Activated naive CD4-positive, alpha-beta T cell (primary cell): ENCODE measurements at places on chromosomes 2 and 18.

DNA sequence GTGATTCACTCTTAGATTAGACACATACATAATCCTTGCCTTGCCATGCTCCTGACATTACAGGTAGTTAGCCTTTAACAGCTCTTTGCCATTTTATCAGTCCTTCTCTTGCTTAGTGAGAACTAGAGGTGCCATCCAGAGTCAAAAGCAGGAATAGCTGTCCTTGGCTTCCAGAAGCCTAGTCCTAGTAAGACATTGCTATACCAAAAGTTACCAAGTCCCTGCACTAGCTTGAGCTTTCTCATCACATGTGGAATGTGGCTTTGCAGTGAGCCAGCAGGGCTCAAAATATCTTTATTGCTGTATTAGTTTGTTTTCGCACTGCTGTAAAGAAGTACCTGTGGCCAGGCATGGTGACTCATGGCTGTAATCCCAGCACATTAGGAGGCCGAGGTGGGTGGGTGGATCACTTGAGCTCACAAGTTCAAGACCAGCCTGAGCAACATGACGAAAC is 104.7 kb upstream of the NOSTRIN start:
- no peak for DNase-seq

- no peak for DNase-seq
Observed at GRCh38 chr2:32061973-32062861, 1.1 kb upstream of the SPAST start.

DNA sequence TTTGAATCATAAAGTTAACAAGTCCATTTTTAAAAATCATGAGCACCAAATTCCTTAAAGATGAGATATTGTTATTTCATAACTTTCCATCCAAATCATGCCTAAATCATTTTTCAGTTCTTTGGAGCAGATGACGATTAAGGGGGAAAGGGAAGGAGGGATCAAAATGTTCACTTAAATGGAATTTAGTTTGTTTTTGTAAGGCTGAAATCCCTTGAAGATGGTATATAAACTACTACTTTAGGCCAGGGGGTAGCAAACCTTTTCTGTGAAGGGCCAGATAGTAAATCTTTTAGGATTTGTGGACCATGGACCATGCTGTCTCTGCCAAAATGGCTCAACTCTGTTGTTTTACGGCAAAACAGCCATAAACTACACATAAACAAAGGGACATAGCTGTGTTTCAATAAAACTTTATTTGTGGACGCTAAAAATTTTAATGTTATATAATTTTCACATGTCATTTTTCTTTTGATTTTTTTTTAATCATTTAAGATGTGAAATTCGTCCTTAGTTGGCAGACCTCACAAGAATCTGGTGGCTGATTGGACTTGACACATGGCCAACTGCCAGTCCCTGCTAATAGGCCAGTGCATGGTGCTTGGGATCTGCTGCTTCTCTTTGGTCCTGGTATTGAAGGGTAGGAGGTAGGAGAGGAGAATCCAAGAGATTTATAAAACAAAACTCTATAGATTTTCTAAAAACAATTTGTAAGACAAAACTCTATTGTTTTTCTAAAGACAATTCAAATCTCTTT is 52.0 kb upstream of the RTN4 start:
- no peak for DNase-seq

DNA sequence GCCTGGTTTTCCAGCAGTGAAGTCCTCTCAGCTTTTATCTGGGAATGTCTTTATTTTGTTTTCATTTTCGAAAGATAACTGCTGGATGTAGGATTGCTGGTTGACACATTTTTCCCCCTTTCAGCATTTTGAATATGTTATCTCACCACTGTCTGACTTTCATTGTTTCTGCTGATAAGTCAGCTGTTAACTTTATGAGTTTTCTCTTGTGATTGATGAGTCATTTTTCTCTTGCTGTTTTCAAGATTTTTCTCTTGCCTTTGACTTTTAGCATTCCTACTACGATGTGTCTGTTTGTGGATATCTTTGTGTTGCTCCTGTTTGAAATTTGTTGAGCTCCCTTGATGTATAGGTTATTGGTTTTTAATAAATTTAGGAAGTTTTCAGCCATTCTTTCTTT is 85.5 kb downstream of the AGPS start:
- DNase-seq, result no peak

- no peak for DNase-seq
Observed at GRCh38 chr2:174485788-174486562, 854 bp downstream of the GPR155 start.

DNA sequence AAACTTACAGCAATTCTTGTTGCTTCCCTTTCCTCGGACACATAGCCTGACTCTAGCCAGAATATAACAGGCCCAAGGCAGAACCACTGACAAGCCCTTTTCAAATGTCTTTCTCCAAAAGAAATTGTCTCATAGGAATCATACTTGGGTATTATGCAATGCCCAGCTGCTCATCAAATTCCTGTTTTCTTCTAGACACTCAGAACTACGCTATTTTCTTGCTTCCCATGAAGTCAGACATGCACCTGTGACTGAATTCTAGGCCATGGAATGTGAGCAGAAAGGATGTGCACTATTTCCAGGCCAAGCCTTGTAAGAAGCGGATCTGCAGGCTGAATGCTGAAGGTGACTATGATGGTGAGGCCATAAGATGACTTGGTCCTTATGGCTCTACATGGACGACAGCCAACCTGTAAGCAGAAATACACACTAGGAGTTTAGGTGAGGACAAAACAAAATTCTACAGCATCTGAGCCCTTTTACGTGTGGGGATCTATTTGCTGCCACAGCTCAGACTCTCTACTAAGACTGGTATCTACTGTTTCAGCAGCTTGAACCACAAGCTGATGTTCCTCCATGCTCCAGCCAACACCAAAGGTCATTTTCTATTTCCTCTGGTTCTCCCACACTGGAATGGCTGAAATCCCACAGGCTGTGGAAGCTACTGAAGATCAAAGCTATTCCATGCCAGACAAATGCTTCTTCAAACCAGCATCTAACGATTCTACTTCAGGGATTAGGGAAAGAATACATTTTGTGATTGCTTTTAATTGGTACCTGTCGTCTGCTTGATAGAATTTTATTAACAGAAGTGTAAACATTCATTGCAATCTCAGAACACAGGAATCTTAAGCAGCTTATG is 378.7 kb downstream of the RBM43 start:
- DNase-seq, result no peak

GRCh38 chr2:174334278-174334715 is 457 bp upstream of the SP9 start:
- no peak for DNase-seq

DNA sequence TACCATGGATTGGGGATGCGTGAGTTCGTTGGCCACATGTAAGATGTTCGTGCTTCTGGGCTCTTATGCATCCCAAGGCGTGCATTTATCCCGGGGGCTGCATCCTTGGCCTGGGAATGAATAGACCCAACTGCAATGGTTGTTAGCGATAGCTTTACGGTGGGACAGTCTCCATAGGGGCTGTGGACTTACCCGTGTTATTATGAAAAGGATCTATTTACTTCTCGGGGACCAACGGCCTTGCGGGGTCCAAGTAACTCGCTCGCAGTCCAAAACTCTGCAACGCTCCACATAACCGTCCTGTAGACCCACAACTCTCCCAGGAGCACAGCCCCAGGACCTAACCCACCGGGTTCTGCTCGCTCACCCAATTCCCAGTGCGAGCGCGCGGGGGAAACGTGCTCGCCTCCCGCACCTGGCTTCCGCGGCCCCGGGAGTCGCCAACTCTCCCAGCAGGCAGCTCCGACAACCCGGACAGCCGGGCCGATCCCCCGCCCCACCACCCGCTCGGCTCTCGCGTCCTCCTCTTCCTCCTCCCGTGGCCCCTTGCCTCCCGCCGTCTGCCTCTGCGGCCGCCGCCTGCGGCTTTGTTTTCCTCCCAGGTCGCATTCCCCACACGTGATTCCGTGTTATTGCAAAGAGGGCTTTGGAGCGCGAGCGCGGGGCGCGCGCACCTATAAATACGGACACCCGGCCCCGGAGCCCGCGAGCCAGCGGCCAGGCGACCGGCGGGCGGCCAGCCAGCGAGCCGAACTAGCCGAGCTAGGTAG is at the start of gene CABLES1:
TSS of gene CABLES1 (plus strand) at position 706 of the 770 bp plus-strand sequence. CDS start 278 bp downstream, outside the sequence.
- no peak for DNase-seq

DNA sequence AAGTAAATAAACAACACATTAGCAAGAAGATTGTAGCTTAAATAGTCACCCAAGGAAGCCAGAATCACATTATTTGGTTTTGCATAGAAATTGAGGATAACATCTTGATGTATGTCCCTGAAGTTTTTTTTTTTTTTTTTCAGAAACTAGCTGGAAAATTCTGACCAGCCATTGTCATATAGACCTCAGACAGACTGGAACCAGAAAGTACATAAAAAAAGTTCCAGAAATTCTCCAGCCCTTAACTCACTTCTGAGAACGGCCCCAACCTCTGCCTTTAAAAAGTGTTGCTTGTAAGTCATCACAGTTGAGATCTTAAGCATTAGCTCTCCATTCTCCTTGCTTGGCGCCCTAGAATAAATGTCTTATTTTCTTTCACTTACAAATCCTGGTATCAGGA is 350.5 kb downstream of the CCDC85A start:
- no peak for DNase-seq

GRCh38 chr2:187358531-187358930 is 89.5 kb downstream of the CALCRL start:
- DNase-seq, result no peak

GRCh38 chr2:176085861-176086771 is 2.4 kb upstream of the EVX2 start:
- DNase-seq, result no peak

GRCh38 chr2:235091421-235091820 is 139.6 kb downstream of the SH3BP4 start:
- DNase-seq, result no peak

DNA sequence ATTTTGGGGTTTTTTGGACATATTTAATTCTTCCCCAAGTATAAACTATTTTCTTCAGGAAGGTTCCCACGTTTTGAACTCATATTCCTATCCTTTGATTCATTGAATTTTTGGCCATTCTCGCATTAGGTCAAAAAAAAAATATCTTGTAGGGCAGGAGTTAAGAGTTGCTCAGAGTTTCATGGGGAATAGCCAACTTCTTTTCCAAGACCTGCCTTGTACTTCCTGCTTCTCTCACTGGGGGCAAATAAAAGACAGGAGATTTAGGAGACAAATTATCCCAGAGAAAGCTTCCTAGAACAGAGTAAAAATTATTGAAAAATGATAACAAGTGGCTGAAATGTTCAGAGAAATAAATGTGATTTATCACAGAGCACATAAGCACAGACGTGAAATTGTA is 55.2 kb upstream of the BCL11A start:
- no peak for DNase-seq

- no peak for DNase-seq
Observed at GRCh38 chr2:117702098-117702497, 112.4 kb upstream of the DDX18 start.

- DNase-seq, result no peak
Observed at GRCh38 chr18:48517048-48517447, 21.8 kb upstream of the CTIF start.
